CD4-positive, alpha-beta T cell (primary cell): ENCODE measurements at places on chromosomes 6 and 20. TPM values are rescaled to one million over a fixed set of nuclear protein-coding genes. Genes with fewer than 3 reads are reported as not detected.

The WFDC5 gene
- not detected for total RNA-seq

The CTSZ gene
- total RNA-seq = 14.7 TPM

The RIPPLY2 gene
- not detected for total RNA-seq

- H3K36me3 ChIP-seq = no peaks in the 10 kb centered on the region
- H3K4me3 ChIP-seq = no peak overlapping the region
- H3K4me1 ChIP-seq = no peaks in the 10 kb centered on the region
- no peak for DNase-seq
- no peak overlapping the region for H3K27ac ChIP-seq
- H3K27me3 ChIP-seq = no peaks in the 10 kb centered on the region
These were observed 162.1 kb upstream of the TBX18 start for GRCh38 chr6:84926189-84927155.

- H3K4me3 ChIP-seq = no peak overlapping the region
- no peak overlapping the region for H3K27ac ChIP-seq
- no peaks in the 10 kb centered on the region for H3K36me3 ChIP-seq
- H3K4me1 ChIP-seq = peaks cover 25% of the 10 kb centered on the region
- no peaks in the 10 kb centered on the region for H3K27me3 ChIP-seq
- DNase-seq = no peak
These were observed 95.5 kb downstream of the CEBPB start for GRCh38 chr20:50286174-50286511.

DNA sequence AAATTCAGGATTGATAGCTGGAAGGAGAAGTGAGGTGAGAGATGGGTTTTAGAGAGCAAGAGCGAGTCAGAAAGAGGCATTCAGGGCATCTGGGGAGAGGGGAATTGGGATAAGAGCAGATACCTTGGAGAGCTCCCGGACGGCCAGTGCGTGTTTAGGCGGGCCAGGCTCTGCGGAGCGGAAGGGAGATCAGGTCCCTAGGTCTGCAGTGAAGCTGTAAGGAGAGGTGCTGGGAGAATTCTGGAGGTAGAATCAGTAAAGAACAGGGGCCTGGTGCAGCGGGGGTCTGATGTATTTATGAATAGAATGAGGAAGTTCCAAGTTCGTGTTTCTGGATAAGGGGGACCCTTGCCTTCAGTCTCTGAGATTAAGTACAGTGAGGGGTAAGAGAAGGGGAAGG is 47.4 kb upstream of the FAM83D start:
- no peak overlapping the region for H3K4me3 ChIP-seq
- H3K36me3 ChIP-seq = peaks cover 3% of the 10 kb centered on the region
- DNase-seq = no peak
- no peak overlapping the region for H3K27ac ChIP-seq
- H3K27me3 ChIP-seq = no peaks in the 10 kb centered on the region

GRCh38 chr6:20906945-20907344 is 372.7 kb downstream of the CDKAL1 start:
- no peak for DNase-seq
- H3K4me3 ChIP-seq = no peak overlapping the region
- H3K27me3 ChIP-seq = no peaks in the 10 kb centered on the region
- no peak overlapping the region for H3K27ac ChIP-seq
- no peaks in the 10 kb centered on the region for H3K4me1 ChIP-seq

DNA sequence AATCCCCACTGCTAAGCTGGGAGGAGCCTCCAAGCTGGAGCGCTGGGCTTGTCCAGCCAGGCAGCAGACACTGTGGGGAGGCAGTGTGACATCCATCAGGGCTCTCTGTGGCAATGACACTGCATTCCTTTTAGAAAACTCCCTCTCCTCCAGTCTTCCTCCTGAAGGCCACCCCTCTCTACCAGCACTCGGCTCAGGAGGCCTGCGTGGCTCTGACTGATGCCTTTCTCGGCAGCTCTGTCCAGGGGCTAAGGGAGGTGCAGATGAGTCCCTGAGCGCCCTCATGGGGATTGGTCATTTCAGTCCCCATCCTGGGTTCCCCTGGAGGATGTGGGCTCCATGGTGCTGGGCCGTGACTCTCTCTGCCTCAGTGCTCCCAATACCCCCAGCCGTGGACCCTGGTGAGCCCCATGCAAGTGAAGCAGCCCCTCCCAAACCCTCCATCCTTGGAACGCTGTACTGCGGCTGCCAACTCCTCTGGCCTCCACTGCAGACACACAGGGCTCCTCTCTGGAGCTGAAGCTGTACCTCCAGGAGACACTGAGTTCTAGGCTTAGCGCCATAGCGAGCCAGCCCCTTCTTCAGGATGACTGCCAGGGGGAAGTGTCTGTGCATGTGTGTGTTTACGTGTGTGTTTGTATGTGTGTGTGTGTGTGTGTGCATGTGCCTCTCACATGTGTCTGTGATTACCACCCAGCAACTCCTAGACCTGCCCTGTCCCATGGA is 209.6 kb downstream of the ERMARD start:
- no peak for DNase-seq
- H3K27ac ChIP-seq = no peak overlapping the region
- no peaks in the 10 kb centered on the region for H3K36me3 ChIP-seq
- H3K27me3 ChIP-seq = peaks cover 5% of the 10 kb centered on the region
- H3K4me1 ChIP-seq = peaks cover 44% of the 10 kb centered on the region
- no peak overlapping the region for H3K4me3 ChIP-seq

- DNase-seq = no peak
- H3K36me3 ChIP-seq = peaks cover 37% of the 10 kb centered on the region
These were observed 9.8 kb downstream of the PGM3 start for GRCh38 chr6:83183082-83183828.

GRCh38 chr6:43013097-43013842 is 476 bp downstream of the MEA1 start:
- peak overlapping the region; percentile 59 for H3K27ac ChIP-seq
- H3K4me1 ChIP-seq = peaks cover 55% of the 10 kb centered on the region
- no peaks in the 10 kb centered on the region for H3K27me3 ChIP-seq
- no peak for DNase-seq
- peak overlapping the region; percentile 86 for H3K4me3 ChIP-seq

DNA sequence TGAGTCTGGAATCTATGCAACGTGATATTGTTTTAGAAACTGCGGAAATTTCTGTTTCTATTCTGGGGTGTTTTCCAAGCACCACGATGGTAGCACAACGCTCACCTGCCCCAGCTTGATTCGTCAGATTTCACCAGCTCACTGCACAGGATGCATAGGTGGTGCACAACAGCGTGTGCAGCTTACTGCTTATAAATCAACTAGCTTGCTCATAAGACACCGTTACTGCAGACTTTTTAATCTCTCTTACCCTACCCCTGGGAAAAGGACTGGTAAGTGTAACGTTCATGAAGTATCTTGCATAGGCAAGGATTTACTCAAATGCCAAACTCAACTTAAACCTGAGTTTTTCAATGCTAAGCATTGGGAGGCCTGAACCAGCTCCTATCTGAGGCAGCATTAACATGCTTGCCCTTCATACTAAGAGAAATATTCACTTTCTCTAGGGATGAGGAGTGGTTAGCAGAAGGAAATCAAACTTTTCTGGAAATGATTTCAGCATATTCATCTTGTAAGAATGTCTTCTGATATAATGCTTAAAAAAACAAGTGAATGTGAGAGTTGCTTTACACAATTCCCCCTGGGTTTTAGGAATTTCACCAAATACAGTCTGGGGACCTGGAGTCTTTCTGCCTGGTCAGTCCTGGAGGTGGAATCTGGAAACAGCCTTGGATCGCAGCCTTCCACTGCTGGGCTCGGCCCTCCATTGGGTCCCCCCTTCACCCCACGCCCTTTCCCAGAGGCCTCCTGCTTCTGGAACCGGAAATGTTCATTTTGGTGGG is 100.6 kb downstream of the DACT2 start:
- H3K4me1 ChIP-seq = no peaks in the 10 kb centered on the region
- no peaks in the 10 kb centered on the region for H3K36me3 ChIP-seq
- no peak overlapping the region for H3K4me3 ChIP-seq
- no peaks in the 10 kb centered on the region for H3K27me3 ChIP-seq
